ENCODE measurements at places on chromosomes 5 and 9. TPM values are rescaled to one million over a fixed set of nuclear protein-coding genes. Genes with fewer than 3 reads are reported as not detected.

DNA sequence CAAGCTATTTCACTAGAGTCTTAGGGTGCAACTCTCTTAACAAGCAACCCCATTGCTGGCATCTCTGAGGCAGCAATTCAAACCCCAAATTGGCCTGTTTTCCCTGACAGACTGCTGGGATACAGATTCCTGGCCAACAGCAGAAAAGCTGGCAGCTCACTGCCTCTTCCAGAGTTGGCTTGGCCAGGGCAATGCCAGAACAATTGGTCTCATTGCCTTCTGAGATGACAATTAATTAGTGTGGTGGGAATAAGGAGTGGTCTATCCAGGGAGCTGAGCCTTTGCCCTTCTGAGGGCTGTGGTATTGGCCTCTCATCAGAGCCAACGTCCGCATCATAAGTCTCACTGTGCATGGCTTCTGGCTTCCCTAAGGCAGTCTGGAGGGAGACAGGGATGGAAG lies 183.2 kb downstream of the GNAQ start:
- H3K4me1 ChIP-seq = peaks cover 83% of the 10 kb centered on the region
- no peak for DNase-seq
- peaks cover 29% of the 10 kb centered on the region for H3K36me3 ChIP-seq

DNA sequence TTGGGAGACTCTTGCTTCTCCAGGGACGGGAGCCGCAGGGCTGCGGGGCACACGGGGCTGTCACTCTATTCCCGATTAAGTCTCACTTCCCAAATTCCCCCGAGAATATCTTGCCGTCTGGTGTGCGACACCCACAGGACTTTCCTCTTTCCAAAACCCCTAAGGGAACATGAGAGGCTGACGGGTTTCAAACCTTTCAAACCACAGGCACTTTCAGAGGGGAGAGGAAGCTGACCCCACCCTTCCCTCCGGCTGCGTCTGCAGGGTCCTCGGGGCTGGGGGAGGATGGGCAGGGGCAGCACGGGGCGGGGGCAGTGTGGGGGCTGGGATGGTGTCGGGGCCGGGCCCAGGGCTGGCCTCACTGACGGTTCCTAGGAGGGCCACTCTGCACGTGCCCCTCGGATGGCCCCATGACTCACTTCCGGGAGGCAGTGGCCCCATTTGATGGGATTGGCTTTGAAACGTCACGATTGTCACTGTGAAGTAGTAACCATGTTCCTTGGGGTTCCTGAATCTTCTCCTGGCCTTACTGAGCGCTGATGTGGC lies 38.2 kb downstream of the SLC9A3 start:
- no peak overlapping the region for H3K4me3 ChIP-seq
- H3K36me3 ChIP-seq = no peaks in the 10 kb centered on the region
- peak; percentile 53 for DNase-seq

GRCh38 chr5:72746736-72747135 lies 69.7 kb upstream of the TNPO1 start:
- no peaks in the 10 kb centered on the region for H3K27me3 ChIP-seq
- H3K27ac ChIP-seq = no peak overlapping the region
- H3K4me3 ChIP-seq = no peak overlapping the region
- DNase-seq = no peak

DNA sequence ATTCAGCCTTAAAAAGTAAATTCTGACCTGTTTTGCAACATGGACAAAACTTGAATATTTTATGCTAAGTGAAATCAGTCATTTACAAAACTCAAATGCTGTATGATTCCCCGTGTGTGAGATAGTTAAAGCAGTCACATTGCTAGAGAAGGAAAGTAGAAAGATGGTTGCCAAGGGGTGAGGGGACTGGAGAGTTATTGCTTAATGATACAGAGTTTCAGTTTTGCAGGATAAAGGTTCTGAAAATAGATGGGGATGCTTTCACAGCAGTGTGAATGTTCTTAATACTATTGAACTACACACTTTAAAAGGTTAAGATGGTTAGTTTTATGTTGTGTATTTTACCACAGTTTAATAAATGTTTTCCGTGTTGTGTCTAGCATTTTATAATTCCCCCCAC lies 51.2 kb downstream of the SGCD start:
- no peak for DNase-seq
- H3K4me1 ChIP-seq = no peaks in the 10 kb centered on the region
- no peak overlapping the region for H3K4me3 ChIP-seq
- H3K27ac ChIP-seq = no peak overlapping the region
- H3K27me3 ChIP-seq = no peaks in the 10 kb centered on the region
- H3K36me3 ChIP-seq = no peaks in the 10 kb centered on the region

GRCh38 chr9:112582371-112583262 lies 96.0 kb downstream of the KIAA1958 start:
- H3K27ac ChIP-seq = no peak overlapping the region
- no peaks in the 10 kb centered on the region for H3K36me3 ChIP-seq
- H3K4me3 ChIP-seq = no peak overlapping the region
- no peak for DNase-seq

DNA sequence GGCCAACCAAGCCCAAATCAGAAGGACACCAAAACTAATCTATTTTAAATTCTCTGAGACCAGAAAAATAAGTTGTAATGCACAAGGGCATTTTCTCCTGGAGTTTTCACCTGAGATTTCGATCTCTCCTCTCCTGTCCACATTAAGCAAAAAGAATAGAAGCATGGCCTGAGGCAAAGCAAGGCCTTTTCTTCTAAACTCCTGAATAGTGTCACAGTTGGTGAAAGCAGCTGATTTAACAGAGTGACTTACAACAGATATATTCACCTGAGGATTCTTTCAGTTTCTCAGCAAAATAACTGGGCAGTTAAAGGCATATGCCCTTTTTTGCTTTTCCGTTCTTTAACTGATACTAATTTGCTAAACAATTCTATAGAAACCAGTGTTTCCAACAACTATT lies 547.7 kb downstream of the EFNA5 start:
- H3K36me3 ChIP-seq = no peaks in the 10 kb centered on the region
- no peak overlapping the region for H3K27ac ChIP-seq
- H3K4me1 ChIP-seq = no peaks in the 10 kb centered on the region
- H3K4me3 ChIP-seq = no peak overlapping the region
- DNase-seq = no peak
- no peaks in the 10 kb centered on the region for H3K27me3 ChIP-seq

DNA sequence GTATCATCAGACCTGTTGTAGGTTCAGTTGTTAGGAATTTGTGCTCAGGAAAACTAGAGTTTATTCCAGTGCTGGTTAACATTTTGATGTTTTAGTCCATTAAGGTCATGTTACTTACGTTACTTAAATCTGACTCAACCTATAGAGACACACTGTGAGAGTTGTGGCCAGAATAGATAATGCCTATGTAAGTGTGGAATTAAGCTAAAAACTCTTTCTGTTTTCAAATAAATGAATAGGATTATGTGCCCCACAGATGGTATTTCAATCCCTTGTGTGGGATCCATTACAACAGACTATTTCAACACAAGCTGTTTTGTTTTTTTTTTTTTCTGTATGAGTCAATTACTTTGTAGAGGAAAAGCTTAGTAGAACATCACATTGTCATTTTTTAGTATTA lies 68.1 kb downstream of the MEGF10 start:
- no peaks in the 10 kb centered on the region for H3K27me3 ChIP-seq
- H3K4me1 ChIP-seq = no peaks in the 10 kb centered on the region
- no peak for DNase-seq
- no peak overlapping the region for H3K27ac ChIP-seq
- H3K36me3 ChIP-seq = no peaks in the 10 kb centered on the region

CDC25C gene
- polyA plus RNA-seq = not detected

DNA sequence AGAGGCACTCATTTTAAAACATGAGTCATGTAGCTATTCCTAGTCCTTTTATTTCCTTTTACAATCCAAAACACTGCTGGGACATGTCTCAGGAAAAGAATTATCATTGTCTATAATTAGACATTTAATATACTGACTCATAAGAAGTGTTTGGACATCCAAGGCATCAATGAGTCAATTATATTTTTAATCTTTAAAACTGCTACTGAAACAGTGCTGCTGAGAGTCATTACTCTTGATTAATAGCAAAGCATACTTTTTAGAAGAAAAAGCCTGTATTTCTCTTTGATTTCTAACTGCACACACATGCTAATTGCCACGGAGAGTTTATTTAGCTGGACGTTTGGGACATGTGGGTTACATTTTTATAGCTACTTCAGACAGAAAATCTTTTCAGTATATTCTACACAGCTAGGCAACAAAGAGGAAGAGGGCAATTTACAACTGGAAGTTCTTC lies 1249.0 kb upstream of the CDH18 start:
- H3K27ac ChIP-seq = no peak overlapping the region
- H3K4me3 ChIP-seq = no peak overlapping the region
- H3K4me1 ChIP-seq = no peaks in the 10 kb centered on the region
- no peaks in the 10 kb centered on the region for H3K27me3 ChIP-seq

IL17B gene
- polyA plus RNA-seq = not detected

DNA sequence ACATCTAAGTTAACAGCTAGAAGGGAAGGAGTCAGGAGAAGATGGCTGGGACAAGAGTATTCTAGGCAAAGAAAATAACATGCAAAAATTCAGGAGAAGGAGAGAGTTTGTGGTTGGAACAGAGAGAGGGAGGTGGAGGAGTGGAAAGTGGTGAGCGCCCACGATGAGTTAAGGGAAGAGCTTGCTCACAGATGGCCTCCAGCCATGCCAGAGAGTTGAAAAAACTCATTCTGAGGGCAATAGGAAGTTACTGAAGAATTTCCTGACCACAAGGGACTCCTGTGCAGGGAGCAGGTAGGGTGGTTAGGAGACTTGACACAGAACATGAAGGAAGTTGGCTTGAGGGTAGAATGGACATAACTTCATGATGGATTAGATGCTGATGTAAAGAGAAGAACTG lies 159.7 kb downstream of the DOCK2 start:
- H3K27me3 ChIP-seq = no peaks in the 10 kb centered on the region
- DNase-seq = no peak
- peaks cover 93% of the 10 kb centered on the region for H3K36me3 ChIP-seq
- H3K4me1 ChIP-seq = no peaks in the 10 kb centered on the region
- H3K27ac ChIP-seq = peak overlapping the region; percentile 7

PTGES gene
- polyA plus RNA-seq = 0.29 TPM
